ENCODE measurements at places on chromosomes 11 and 22.
A peak's percentile ranks its signal among the peaks of the same experiment; 100 is the strongest.

DNA sequence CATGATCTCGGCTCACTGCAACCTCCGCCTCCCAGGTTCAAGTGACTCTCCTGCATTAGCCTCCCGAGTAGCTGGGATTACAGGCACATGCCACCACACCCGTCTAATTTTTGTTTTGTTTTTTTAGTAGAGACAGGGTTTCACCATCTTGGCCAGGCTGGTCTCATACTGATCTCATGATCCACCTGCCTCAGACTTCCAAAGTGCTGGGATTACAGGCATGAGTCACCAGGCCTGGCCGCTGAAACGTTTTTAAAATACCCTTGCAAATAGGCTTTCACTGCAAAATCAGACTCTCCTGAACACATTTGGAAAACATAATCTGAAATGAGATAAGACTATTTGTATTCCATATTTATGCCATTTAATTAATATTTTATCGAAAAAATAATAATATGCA, 826.1 kb upstream of the CNTN5 start:
- no peak for DNase-seq

- no peak for DNase-seq
Measured at GRCh38 chr11:2667940-2668339, 31.9 kb downstream of the KCNQ1OT1 start.

DNA sequence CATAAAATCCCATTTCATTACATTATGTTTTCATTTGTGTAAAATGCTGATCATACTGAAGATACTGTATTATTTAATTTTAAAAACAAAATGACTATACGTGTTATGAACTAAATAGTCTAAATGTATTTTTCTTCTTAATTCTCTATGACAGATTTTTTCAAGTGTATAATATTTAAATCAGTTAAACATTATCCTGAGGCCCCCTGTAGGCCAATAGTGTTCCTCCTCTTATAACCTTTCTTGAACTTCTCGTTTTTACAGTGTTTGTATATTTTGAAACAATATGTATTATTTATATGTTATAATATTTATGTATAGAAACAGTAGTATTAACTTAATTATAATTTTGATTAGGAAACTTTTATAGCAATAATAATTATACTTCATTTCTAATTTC, 151.1 kb upstream of the CHORDC1 start:
- no peak for DNase-seq

DNA sequence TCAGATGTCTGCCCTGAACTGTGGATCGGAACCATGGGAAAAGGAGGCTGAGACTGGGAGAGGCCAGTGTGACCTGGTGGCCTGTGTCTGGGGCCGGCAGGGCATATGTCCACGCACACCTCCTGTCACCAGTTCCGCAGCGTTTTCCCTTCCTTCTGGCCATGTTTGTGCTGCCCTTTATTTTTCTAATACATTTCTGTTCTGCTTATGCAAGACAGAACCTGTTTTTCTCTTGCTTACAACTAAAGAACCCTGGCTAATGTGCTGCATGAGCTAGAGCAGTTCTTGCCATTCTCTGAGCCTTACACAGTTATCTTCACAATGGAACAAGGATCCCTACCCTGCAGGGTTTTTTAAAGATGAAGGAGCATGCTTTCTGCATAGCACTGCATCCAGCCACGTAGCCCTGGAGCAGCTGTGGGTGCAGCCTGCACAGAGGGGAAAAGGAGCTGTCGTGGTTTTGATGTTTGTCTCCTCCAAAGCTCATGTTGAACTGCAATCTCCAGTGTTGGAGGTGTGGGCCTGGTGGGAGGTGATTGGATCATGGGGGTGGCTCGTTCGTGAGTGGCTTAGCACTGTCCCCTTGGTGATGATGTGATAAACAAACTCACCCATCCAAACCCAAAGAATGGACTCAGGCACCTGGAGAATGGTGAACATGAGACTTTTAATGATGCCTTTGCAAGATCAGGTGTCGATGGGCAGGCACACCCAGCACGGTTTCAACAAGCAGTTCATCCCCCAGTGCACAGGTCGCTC, 84.8 kb upstream of the SHANK2 start:
- peak; percentile 27 for DNase-seq

GRCh38 chr11:114221037-114221436, 75.2 kb upstream of the NNMT start:
- DNase-seq: no peak

- DNase-seq: no peak
Measured at GRCh38 chr22:25162561-25162960, 37.1 kb upstream of the CRYBB3 start.

GRCh38 chr11:72584939-72585597, 89.2 kb downstream of the PDE2A start:
- DNase-seq: no peak

DNA sequence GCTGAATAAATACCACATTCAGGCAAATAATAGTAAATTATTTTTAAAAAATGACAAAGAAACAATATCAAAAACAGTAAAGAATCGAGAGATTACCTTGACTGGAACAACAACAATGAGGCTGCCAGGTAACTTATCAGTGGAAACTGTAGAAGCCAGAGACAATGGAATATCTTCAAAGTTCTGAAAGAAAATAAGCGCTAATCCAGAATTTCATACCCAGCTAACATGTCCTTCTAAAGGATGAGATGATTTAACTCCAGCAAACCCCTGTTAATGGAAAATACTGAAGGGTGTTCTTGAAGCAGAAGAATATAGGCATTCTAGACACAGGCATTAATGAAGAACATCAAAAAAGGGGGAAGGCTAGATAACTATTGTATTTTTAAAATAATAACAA, 20.7 kb upstream of the SCUBE2 start:
- DNase-seq: no peak

GRCh38 chr22:49971232-49972162, 10.9 kb downstream of the PIM3 start:
- peak; percentile 86 for DNase-seq

DNA sequence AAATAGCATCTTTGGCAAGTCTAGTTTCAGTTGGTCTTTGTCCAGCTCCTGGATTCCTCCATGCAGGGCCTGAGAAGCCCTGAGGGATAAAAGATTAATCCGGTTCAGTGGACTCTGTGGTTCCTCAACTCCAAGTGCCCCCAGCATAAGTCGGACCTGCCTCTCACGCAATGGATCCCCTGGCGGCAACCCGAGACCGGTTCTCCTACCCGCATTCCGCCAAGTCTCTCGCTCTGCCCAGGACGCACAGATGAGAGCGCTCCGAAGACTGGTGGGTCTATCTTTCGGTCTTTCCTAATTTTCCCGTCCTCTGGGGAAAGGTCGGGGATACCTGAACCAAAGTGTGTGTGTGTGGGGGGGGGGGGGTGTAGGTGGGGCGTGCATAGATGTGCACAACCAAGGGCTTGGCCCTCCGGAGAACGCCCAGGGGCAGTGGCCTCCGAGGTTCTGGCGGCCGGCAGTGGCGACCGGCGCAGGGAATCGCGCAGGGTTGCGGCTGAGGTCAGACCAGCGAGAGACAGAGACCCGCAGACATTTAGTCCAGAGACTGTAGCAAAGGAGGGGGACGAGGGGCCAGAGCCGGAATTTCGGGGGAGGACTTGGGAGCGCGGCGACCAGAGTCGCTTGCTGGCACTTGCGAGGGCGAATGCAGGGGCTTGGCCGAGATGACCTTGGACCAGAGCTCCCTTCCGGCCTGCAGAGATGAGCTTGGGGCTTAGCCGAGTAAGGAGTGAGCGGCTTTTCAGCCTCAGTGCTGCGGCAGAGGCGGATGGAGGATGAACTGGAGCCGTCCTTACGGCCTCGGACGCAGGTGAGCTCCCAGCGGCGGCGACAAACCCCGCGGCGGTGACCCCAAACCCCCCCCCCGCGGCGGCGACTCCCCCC, 712 bp upstream of the SLC2A11 start:
- peak; percentile 80 for DNase-seq

- peak; percentile 64 for DNase-seq
Measured at GRCh38 chr22:32628628-32629572, 154.3 kb downstream of the FBXO7 start.

- no peak for DNase-seq
Measured at GRCh38 chr22:31496735-31497146, 405 bp downstream of the SFI1 start.

DNA sequence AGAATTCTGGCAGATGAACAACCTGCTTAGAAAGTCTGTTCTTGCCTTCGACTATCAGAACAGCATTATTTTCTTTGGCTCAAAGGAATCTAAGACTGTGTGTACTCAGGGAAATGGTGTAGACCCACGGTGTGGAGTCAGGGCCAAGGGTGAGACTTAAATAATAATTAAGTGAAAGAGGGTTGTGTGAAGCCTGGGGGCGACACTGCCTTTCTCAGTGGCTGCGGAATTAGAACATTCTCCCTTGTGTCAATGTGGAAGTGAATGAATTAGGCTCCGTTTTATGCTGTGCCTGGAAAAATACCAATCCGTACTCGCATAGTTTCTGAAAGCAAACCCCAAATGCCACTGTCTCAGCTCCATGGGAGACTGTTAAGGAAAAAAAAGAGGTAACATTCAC, 50.7 kb downstream of the NAV2 start:
- DNase-seq: no peak

DNA sequence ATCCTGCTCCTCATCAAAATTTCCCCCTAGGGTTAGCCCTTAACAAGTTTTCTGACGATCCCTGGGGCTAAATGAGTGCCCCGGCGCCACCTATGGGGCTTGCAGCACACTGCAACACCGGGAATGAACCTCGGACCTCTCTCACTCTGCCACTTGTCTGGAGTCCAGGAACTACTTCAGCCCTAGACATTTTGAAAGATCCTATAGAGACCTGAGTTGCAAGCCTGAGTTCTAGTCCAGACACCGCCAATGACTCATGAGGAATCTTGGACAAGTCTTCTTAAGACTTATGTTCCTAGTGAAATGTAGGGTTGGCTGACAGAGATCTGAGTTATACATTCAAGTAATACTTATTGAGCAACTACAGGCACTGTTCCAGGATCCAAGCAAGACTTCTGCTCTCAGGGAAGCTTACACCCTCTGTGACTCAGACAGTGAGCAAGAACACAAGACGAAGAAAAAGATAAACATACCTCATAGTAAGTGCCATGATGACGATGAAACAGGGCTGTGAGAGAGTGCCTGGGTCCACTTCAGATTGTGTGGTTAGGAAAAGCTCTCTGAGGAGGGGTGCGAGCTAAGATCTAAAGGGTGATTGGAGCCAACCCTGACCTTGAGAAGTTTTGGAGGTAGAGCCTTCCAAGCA, 10.2 kb upstream of the STK33 start:
- peak; percentile 69 for DNase-seq

DNA sequence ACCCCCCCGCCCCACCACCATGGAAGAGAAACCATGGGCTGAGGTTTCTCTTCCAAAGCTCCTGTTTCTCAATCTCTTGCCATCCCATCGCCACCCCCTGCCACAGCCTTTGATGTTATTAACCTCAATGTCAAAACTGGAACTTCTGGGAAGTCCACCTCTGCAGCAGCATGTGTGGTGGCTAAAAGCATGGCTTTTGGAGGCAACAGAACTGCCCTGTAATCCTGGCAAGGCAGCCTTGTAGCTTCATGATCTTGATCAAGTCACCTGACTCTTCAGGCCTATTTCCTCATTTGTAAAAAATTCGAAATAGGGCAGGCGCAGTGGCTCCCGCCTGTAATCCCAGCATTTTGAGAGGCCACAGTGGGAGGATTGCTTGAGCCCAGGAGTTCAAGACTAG, 3.5 kb upstream of the COX8A start:
- no peak for DNase-seq

GRCh38 chr11:44032299-44033085, 15.3 kb upstream of the ACCSL start:
- no peak for DNase-seq

GRCh38 chr22:34319346-34319745, 399.1 kb upstream of the LARGE1 start:
- no peak for DNase-seq

GRCh38 chr22:44259366-44260215, 53.2 kb downstream of the SHISAL1 start:
- DNase-seq: no peak

DNA sequence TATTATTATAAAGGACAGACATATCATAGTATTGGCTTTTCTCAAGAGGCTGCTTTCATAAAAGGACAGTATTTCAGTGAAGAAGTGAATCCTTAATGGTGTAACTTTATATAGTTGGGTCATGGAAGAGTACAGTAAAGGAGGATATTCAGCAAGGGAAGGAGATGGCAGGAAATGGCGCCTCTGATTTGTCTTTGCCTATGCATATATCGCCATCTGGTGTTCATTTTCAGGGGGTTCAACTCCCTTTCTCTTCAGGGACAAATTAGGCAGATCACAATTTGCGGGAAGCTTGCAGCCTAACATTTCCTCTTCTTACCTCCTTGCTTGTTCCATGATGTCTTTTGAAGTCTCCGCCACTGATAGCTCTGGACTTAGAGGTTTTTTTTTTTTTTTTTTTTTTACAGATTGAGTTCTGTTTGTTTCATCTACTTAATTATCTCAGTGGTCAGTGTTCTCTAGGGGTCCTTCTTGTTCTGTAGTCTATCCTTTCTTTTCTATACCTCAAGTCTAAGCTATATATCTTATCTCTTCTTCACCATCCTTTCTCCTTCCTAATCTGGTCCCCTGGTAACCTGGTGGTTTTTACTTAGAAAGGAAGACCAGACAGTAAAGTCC, 21.8 kb upstream of the RRM1 start:
- DNase-seq: peak; percentile 76

GRCh38 chr11:21489416-21490115, 703.3 kb upstream of the ANO5 start:
- DNase-seq: no peak

- no peak for DNase-seq
Measured at GRCh38 chr22:29203488-29204454, 1.9 kb upstream of the EMID1 start.

DNA sequence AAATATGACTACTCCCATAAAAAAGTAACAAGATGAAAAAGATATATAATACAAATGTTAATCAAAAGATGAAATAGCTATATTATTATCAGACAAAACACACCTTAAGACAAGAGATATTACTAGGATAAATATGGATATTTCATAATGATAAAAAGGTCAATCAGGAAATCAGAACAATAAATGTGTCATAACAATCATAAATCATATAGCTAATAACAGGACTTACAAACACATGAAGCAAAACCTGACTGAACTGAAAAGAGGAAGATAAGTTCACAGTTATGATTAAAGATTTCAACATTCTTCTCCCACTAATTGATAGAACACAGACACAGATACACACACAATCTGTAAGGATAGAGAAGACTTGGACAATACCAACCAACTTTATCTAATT, 47.2 kb downstream of the EIF3M start:
- DNase-seq: no peak

- DNase-seq: no peak
Measured at GRCh38 chr11:62489204-62489603, 57.4 kb downstream of the AHNAK start.

- DNase-seq: peak; percentile 84
Measured at GRCh38 chr11:3808861-3809623, 682 bp downstream of the PGAP2 start.

DNA sequence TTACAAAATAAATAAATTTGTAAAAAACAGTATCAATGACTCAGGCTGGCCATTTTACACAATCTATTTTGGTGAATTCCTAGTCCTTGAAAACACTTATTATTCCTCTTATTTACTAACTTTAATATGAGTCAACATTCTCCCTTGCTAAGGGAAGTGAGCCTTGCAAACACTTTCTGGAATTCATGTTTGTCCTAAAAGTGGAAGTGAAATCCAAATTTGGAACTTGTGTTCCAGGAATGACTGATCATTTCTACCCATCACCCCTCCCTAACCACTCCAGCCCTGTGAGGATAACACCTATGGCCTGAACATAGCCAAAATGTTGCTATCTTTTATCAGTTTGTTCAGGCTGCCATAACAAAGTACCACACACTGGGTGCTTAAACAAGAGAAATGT, 83.1 kb downstream of the OR5AK2 start:
- DNase-seq: no peak

- no peak for DNase-seq
Measured at GRCh38 chr11:132448334-132448995, 1078.0 kb downstream of the NTM start.

GRCh38 chr11:130464291-130464812, 15.9 kb downstream of the ADAMTS15 start:
- DNase-seq: no peak
